Activated naive CD4-positive, alpha-beta T cell treated with Interleukin-2 at 50 U/mL for 16 hours (primary cell): ENCODE measurements at places on chromosomes 2 and 18.

DNA sequence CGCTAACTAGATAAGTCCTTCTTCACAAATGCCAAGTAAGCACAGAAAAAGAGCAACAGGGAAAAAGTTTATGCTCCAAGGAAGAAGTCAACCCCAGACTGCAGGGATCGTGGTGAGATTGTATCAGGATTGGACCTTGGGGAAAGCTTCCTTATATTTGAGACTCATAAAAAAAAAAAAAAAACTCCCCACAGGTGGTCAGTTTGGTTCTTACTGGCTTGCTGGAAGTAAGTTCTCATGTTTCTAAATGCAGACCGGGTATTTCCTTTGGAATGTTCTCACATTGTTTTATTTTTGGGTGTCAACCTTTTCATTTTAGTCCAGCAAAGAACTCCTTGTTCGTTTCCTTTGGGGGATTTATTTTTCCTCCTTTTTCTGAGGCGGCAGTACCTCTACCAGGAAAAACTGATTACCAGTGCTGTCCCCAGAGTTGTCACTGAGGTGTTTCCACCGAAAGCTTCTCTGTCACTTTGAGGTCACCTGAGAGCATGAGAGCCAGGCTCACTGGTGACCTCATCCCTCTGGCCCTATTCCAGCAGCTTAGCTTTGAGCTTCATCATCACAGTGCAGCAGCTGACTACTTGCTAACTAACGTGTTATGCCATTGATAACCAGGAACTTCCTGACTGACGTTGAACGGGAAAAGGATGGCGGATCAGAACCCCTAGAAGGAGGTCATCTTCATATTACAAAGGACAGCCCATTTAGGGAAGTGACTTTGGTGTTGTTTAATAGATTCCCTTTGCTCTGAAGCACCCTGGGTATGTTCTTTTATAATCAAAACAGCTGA, 16.8 kb upstream of the ATP8B1 start:
- no peak for DNase-seq

DNA sequence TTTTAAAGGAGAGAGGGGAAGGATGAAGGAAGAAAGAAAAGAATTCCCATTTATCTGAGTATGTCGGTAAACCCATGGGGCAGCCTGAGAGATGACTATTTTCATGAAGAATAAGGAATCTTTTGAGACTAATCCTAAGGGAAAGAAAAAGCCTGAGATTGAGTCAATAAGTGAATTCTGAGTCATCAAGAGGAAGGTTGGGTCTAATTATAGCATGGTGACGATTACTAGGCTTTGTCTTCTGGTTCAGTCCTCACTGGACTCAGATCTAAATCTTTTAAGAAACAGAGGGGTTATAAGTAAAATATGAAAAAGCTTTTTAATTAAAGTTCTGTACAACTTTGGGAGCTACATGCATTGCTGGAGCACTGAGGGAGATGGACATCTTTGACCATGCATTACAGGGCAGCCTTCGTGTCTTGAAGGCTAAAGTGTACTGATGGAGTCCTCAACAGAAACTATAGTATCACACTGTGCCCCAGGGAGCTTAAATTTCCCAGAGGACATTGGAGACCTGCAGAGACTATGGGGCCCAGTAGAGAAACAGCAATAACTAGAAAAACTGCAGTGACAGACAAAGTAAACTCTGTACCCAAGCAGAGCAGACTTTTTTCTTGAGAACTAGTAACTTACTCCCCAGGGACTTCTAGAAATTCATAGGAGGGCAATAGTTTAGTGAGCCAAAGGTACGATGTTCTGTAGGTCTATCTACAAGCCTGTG, 260.9 kb downstream of the RAD51AP2 start:
- no peak for DNase-seq

GRCh38 chr18:24669502-24669901, 209.1 kb downstream of the HRH4 start:
- no peak for DNase-seq

DNA sequence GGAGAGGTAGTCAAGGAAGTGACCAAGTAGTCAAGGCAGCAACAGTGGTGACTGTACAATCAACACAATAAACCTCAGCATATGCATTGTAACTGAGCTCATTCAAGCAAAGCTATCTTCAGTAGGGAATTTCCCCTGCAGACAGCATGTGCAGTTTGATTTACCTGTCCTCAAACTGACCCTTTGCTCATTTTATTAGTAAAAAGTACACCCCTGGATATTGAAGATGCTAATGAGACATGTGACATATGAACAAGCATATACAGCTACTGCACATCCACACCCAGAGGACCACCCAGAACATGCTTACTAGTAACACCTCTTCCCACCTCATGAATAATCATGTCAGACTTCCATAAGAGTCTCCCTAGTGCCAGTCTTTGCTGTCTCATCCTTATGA, 15.4 kb downstream of the C2orf81 start:
- no peak for DNase-seq

- peak; percentile 70 for DNase-seq
Measured at GRCh38 chr18:45874491-45875184, 49.2 kb downstream of the SIGLEC15 start.

DNA sequence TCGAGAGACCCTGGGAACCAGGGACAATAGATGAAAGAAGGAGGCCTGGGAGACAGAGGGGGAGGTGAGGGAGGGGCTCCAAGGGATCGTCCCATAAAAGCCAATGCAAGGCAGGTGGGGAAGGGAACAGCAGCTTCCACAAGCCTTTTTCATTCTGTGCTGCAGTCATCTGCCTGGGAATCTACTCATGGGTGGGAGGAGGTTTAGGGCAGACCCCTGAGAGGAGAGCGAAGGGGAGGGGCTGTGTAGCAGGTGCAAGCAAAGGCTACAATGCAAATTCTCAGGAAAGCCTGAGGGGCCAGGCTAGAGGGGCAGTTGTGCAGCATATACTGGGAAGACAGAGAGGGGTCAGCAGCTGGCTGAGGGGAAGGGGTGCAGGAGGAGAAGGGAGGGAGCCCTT, 135.4 kb downstream of the SETBP1 start:
- DNase-seq, result no peak

- DNase-seq, result no peak
Measured at GRCh38 chr2:114610677-114611076, 168.2 kb downstream of the DPP10 start.

DNA sequence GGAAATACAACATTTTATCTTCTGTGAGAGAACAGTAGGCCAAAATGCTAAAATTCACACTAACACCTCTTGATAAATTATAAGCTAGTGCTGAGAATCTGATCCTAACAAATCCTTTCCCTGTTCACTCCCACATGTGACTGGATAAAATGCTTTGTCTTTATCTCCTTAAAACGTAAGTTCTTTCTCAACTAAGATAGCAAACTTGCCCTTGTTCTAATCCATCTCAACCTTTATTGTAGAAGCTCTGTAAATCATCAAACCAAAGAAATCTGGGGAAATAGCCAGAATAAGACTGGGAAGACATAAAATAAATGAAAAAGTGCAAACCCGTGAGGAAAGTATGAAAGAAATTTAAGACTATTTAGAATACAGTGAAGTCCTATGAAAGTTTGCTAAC, 1058.4 kb upstream of the ACVR2A start:
- no peak for DNase-seq

- no peak for DNase-seq
Measured at GRCh38 chr18:75230163-75231052, 19.8 kb downstream of the TSHZ1 start.

DNA sequence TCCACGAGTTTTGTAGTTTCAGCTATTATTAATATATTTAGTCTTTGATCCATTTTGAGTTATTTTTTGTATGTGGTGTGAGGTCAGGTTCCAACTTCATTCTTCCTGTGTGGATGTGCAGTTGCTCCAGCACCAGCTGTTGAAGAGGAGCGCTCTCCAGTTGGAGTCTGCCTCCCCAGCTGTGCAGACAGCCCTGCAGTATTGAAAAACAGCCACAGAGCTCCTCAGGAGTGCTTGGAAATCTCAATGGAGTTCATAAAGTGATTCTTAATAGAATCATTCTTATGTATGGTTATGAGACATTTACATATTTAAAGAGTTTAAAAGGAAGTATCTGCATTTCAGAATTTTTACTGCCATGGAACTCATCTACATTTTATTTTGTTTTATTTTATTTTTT, 17.3 kb downstream of the DGKD start:
- no peak for DNase-seq

DNA sequence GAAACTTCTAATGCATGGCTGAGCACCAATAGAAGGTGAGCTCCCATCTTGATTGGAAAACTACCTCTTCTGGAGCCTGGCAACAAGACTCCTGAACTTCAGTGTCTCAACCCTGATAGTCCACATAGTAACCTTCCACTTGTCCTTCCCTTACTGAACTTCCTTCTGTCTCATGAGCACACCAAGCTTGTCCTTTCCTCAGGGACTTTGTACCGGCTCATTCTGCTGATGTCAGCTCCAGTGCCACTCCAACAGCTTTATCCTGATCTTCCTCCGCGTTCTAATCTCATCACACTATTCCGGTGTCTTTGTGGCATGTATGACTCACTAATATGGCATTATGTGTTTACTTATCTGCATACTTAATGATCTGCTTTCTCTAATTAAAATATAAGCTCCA, 862.0 kb upstream of the ID2 start:
- no peak for DNase-seq

- no peak for DNase-seq
Measured at GRCh38 chr2:134515137-134515536, 203.7 kb downstream of the TMEM163 start.

GRCh38 chr2:64406407-64406774, 47.6 kb upstream of the LGALSL start:
- DNase-seq, result no peak

DNA sequence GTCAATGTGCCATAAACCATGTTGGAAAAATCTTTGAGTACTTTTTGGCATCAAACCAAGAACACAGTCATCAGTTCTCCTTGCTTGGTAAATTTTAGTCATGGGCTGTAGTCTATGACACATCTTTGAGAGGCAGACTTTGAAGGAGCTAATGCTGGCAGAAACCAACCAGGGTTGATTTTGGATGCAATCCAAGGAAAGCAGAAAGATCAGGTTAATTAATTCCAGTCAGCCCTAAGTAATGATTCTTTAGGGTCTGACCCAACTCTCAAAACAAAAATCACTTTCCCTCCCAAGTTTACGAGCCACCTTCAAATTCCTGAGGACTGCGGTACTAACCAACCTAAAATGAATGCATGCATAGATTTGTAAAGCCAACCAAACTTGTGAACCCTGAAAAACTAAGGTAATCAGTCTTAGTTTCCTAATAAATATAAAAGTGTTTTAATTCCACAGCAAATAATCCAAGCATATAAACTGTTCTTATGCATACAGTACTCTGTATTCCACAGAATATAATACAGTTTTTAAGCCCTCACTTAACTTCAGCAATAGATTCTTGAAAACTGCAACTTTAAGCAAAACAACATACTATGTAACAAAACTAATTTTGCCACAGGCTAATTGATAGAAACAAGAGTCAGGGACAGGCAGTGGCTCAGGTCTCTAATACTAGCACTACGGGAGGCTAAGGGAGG, 22.0 kb downstream of the AP1S3 start:
- DNase-seq, result no peak

DNA sequence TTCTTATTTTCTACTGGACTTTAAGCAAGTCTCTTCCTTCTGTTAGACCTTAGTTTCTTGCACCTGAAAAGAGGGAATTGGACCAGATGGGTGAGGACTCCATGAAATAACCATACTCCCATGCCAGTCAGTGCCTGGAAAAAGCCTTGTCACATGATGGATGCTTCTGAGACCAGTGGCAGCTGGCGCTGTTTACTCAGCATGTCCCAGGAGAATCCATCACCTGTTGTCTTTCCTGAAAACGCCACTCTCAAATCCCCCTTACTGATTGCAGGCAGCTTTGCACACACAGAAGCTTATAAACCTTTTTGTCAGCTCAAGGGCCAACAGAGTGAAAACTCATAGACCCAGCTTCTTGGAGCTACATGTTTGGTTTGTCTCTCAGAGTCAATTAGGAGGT, 117.6 kb downstream of the POLE4 start:
- no peak for DNase-seq

DNA sequence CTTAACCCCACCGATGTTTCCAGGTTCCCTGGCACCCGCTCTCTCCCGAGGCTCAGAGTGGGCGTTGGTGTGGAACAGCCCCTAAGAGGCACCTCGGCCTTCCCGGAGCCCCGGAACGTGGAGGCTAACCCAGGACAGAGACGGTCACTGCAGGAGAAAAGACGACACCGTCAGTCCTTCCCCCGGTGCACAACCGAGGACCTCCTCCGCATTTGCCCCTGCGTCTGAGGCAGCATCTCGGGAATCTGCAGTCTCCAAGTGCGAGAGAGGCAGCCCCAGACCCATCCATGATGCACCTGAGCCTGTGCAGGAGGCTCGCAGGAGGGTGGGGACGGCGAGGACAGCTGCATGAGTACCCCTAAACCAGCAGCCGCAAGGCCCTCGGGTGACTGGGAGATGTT, 204.9 kb upstream of the SALL3 start:
- DNase-seq, result no peak

DNA sequence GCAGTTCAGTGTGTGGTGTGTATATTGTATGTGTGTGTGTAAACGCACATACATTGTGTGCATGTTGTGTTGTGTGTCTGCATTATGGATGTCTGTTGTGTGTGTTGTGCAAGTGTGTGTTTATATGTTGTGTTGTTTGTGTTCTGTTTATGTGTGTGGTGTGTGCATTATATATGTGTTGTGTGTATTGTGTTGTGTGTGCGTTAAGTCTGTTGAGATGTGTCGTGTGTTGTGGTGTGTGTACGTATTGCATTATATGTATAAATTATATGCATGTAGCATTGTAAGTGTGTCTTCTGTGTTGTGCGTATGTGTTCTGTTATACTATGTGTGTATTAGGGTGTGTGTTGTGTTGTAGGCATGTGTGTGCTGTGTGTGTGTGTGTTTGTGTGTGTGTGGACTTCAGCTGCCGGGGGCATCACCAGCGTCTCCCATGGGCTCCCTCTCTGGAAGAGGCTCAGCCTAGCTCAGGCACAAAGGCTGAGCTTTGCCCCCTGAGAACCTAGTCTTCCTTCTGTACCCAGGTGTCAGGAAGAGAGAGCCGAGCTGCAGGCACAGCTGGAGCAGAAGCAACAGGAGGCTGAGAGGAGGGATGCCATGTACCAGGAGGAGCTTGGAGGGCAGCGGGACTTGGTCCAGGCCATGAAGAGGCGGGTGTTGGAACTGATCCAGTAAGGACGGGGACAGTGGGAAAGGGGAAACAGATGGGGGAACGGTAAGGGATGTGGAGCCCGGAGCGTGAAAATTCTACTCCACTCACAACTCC, 13.7 kb downstream of the RUFY4 start:
- DNase-seq, result no peak

- DNase-seq, result peak; percentile 10
Measured at GRCh38 chr2:190088917-190089316, 26.4 kb upstream of the MSTN start.
